Activated T-cell treated with anti-CD3 and anti-CD28 coated beads for 1 hour (primary cell): ENCODE measurements at places on chromosomes 7 and 10.

- DNase-seq: no peak
Measured at GRCh38 chr10:31014161-31014875, 17.3 kb downstream of the ZNF438 start.

GRCh38 chr7:157432957-157433576, 96.3 kb downstream of the DNAJB6 start:
- DNase-seq: peak; percentile 55

- no peak for DNase-seq
Measured at GRCh38 chr7:139540203-139540602, 16.7 kb downstream of the CLEC2L start.

GRCh38 chr10:89302625-89303024, 779 bp downstream of the IFIT2 start:
- DNase-seq: no peak

DNA sequence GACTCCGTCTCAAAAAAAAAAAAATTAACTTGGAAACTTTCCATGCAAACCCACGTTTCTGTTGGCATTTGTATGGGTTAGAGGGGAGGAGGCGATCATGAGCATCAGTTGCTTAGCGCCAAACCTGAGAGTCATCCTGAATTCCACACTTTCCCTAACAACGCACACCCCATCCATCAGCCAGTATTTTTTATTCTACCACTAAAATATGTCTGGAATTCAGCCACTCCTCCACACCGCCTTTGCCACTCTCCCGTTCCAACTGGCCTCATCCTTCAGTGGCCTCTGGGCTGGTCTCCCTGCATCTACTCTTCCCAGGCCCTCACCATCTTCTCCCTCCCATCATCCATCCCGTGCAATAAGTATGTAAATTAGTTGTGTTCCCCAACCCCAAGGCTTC, 4.7 kb upstream of the LMBR1 start:
- no peak for DNase-seq

- no peak for DNase-seq
Measured at GRCh38 chr7:92296880-92297445, 51.2 kb downstream of the ANKIB1 start.

- DNase-seq: no peak
Measured at GRCh38 chr10:45239642-45240041, 75.8 kb downstream of the OR13A1 start.
